ENCODE measurements at places on chromosomes 1 and 21.
A peak's percentile ranks its signal among the peaks of the same experiment; 100 is the strongest.

DNA sequence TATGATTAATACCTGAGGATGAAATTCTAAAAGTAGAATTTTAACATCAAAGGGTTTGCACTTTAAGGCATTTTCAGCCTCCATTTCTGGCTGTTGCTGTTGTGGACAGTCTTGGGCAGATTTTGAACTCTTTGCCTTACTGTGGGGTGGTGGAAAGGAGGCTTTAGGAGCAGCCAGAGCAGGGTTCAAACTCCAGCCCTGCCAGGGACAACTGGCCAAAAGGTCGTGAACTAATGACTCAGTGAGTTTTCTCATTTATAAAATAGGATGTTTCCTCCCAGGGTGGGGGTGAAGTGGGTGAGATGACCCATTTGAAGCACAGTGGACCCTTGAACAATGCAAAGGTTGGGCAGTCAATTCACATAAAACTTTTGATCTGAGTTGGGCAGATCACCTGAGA lies 36.7 kb downstream of the MAPKAPK2 start:
- no peak for DNase-seq

- peak; percentile 41 for DNase-seq
Observed at GRCh38 chr1:231315887-231316286, 21.8 kb downstream of the EXOC8 start.

DNA sequence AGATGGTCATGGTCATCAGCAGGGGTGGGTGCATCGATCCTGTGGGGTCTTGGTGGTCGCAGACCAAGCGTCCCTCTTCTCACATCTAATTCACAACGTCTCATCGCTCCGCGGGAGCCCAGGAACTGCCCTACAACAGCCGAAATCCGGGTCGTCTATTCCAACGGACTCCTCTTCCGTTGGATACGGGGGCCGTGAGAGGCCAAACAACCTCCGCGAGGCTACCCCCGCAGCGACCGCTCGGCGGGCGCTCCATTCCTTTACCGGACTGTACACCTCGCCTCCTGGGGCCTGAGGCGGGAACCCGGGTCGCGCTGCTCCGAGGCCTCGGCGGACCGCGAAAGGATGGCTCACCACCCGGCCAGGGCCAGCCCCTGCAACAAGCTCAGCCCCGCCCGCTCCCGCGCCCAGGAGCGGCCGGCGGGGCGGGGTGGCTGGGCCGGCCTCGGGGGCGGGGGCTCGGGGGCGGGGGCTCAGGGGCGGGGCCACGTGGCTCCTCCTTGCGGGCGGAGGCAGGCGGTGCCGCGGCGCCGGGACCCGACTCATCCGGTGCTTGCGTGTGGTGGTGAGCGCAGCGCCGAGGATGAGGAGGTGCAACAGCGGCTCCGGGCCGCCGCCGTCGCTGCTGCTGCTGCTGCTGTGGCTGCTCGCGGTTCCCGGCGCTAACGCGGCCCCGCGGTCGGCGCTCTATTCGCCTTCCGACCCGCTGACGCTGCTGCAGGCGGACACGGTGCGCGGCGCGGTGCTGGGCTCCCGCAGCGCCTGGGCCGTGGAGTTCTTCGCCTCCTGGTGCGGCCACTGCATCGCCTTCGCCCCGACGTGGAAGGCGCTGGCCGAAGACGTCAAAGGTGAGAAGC lies at the start of gene QSOX1:
QSOX1 (plus strand) TSS at position 545 of the 857 bp plus-strand sequence; CDS start at position 584, 39 bp downstream.
- DNase-seq = peak; percentile 91

GRCh38 chr21:15688809-15689208 lies 41.0 kb upstream of the USP25 start:
- peak; percentile 43 for DNase-seq

DNA sequence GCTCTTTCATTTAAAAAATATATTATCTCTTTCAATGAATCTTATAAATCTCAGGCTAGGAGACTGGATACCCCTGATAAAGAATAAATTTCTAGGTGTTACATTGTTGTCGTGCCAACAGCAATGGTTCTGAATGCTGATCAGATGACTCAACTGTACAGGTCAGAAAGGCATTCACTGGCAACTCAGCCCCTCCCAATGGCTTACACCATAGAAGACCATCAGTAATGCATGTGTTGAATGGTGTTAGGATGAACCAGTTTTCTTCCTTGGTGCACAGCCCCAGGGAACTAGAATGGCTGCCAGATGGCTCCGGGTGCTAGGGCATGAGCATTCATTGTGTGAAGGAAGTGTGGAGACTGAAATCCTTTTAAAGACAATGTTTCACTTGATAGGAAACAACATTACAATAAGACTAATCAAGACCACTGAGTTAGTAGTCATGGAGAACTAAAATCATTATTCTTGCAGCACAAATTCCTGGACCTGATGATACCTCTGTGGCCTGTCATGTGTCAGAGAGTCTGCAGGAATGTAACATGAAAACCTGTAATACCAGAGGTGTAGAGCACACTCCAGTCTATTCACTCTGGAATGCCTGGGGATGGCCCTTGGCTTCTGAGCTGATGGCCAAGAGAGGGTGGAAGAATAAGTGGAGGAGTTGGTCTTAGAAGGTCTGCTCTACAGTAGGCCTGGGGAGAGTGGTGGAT lies 187.7 kb upstream of the LMO4 start:
- peak; percentile 31 for DNase-seq

DNA sequence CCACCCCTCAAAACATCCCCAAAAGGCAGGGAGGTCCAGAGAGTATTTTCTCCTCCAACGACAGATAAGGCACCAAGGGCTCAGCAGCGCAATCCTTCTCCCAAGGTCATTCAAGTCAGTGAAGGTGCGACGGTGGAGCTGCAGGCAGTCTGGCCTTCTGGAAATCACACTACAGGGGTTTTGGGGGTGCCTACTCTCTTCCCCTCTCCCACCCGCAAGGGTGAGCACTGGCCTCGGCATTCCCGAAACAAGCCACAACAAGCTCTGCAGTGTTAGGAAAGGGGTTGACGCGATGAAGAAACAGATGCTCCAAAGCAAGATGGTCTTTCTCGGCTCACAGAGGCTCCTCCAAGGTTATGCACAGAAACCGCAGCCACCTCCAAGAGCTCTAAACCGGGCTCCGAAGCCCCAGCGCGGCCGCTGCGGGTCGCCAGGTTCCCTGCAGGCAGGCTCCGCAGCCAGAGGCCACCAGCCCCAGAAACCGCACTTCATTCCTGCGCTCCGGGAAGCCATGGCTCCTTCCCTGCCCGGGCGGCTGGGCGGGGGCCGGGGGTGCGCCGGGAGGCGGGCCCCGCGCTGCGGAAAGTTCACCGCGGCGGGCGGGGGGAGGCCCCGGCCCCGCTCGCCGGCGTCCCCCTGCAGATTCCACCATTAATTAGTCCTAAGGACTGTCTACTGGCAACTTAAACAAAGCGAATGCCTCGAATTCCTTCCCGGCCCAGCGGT lies 1.1 kb downstream of the LUZP1 start:
- DNase-seq = peak; percentile 74

GRCh38 chr1:221169447-221169889 lies 290.2 kb downstream of the HLX start:
- DNase-seq = peak; percentile 95

DNA sequence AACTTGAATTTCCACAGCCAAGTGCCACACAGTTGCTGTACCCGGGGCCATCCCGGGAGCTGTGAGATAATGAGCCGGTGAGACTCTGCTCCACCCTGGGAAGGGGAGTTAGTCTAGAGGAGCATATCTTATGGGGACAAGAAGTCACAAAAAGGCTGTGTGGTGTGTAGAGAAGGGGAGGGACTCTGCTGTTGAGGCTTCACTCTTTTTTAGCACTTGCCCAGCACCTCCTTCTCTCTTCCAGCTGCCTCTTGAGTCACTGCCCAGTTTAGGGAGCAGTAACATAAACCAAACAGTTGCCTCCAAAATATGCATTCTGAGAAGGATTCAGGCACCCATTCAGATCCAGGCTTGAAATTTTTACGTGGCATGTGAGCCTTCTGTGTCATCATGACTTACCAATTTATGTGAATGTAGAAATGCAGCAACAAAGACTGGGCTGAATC lies 744 bp upstream of the WDR26 start:
- DNase-seq = peak; percentile 80

- no peak for DNase-seq
Observed at GRCh38 chr1:201389051-201389450, 10.1 kb downstream of the LAD1 start.

- no peak for DNase-seq
Observed at GRCh38 chr1:169959686-169960085, 66.0 kb upstream of the SCYL3 start.

DNA sequence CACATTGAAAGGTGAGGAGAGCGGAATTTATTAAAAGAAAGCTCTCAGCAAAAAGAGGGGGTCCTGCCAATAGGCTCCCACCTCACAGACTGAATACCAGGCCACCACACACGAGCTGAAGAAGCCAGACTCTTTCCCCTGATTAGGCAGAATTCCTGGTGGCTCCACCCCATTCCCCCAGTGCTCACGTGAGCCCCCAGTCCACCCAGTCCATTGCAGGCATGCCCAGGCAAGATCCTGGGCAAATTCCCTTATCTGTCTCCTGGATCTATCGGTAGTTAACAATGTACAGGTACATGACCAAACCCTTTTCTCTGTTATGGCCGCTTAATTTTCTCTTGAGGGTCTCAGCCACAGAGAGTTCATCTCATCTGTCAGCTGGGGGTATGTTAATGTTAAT lies 54.6 kb upstream of the BTG3 start:
- no peak for DNase-seq

DNA sequence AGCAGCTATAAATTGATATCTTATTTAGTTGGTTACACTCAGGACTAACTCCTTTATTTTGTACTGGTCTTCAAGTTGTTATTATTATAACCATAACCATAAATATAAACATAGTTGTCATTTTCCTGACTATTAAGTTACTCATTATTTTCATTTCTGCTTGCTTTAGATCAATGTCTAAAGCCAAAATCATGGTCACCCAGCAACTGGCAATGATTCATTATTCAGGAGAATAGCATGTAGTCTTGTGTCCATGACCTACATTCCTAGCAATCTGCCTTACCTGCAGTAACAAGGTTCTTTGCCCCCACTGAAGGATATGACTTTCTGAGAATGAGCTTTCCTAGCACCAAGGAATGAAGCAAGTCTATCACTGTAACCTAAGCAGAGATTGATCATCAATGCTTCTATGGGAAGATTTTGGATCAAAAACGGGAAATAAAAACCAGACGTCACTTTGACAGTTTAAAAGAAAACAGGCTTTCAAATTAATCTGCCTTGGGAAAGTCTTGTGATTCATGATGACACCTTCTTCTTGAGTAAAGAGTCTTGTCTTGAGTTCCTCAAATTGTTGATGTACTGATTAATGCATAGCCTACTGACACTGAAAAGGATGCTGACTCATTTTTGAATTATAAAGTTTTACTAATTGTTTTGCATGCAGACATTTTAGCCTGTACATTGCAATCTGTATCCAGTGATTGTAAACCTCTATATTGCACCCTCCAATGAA lies 203.3 kb upstream of the IVNS1ABP start:
- DNase-seq = peak; percentile 73

DNA sequence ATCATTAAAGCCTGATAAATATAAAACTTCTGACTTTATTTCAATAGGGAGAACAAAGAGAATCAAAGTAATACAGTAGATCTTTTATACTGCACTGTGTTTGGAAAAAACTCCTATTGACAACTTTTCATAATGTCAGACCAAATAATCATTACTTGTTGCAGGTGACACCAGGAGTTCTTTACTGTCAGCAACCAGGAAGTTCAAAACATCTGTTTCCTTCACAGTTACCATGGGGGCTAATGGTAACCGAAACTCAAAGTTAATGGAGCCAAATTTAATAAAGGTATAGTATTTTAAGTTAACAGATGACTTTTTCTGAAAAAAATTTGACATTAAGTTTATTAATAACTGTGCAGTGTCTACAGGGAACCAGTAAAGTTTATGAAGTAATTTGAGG lies 10.6 kb downstream of the EFCAB7 start:
- no peak for DNase-seq

GRCh38 chr1:184851822-184852746 lies 97.4 kb upstream of the EDEM3 start:
- DNase-seq = no peak
